WERI-Rb-1 (cell line): ENCODE measurements at places on chromosomes 3 and 15.

GRCh38 chr3:116661196-116661595, 48.4 kb upstream of the TUSC7 start:
- DNase-seq = no peak

DNA sequence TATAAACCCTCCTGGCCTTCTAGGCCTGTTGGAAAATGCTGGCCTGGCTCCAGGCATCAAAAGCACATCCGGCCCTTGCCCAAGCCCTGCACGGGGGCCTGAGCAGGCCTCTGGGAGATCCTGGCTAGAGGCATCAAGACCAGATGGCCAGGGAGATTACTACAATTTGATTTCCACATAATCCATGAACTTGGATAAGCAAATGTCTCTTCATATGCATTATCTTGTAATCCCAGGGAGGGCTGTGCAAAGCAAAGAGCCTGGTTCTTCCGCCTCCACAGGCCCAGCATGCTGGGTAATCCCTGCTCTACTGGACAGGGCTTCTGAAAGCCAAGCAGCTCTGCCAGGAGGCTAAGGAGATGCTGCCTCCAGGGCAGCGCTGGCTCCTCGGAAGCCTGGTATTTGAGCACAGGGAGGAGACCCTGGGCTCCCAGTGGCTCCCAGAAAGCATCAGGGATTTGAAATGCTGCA, 18.2 kb downstream of the MRPL46 start:
- peak; percentile 95 for DNase-seq

DNA sequence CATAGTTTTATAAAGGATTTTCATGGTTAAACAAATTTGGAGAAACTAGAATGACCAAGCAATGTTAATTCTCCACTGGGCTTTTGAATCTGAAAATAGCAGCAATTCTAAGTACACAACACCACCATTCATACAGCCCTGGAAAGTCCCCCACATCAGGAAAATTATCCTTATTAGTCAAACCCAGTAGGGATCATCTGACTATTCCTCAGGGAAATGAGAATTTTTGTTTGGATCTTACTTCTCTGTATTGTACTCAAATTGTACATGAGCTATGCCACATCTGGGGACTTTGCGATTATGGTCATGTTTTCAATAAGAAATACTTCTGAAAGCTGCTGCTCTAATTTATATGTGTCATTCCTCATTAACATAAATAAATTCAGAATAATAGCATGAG, 46.0 kb downstream of the RARB start:
- DNase-seq = no peak

GRCh38 chr3:171788546-171789351, 21.5 kb downstream of the PLD1 start:
- no peak for DNase-seq

GRCh38 chr15:85793641-85794597, 806 bp downstream of the KLHL25 start:
- peak; percentile 29 for DNase-seq

DNA sequence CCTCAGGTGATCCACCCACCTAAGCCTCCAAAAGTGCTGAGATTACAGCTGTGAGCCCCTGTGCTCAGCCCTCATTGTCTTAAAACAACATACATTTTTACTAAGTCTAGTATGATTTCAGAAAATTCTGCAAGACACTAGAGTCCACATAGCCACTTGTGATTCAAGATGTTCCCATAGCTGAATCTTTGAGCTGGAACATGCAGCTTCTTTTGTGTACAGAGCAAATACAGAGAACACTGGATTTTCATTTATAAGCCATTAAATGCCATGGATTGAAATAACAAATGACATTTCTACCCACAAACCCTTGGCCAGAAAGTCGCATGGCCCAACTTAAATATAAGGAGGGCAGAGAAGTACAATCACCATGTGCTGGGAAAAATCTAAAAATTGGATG, 1489.2 kb upstream of the GBE1 start:
- no peak for DNase-seq

DNA sequence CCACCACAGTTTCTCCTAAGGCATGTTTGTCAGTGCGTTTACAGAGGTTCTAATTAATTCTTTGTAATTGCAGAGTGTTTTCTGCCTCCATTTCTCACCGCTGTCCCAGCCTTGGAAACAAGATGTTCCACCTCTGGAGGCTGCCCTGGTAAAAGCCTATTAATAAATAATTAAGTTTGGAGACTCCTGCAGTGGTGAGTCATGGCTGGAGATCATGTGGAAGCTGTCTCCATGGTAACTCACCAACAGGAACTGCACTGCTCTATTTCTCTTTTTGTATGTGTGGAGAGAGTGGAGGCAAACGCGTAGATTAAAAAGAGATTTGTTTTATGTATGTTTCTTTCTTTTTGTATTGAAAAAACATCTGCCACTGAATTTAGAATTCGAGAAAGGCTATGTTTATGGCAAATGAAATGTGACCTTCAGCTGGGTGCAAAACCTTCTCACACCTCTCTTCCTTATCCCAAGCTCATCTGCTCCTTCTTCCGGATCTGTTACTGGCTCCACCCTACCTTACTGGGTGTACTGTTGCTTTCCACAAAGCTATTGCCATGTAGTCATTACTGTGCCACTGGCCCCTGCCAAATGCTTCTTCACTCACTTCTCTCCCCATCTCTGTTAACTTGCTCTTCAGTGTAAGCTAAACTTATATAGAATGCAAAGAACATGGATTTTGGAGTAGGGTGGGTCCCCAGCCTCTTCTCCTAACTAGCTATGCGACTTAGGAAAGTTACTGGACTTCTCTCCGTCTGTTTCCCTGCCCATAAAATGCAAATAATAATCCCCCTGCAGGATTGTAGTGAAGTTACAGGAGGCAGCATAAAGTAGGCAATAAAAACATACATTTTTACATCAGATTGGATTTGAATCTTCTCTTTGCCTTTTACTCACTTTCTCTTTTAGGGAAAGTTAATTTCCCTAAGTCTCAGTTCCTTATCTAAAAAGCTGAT, 778.5 kb downstream of the NTRK3 start:
- DNase-seq = no peak

GRCh38 chr15:39621976-39622375, 41.1 kb downstream of the THBS1 start:
- DNase-seq = no peak
